Renal cortical epithelial cell (primary cell): ENCODE measurements at places on chromosomes 1 and 21. TPM values are rescaled to one million over a fixed set of nuclear protein-coding genes. Genes with fewer than 3 reads are reported as not detected.

IGSF9 gene
- total RNA-seq, result not detected in 2 replicates

NID1 gene
- 1.1 and 3.8 TPM in 2 replicates for total RNA-seq

GRCh38 chr1:116435806-116436610 lies 63.0 kb downstream of the ATP1A1 start:
- no peak for DNase-seq

LMX1A gene
- not detected in 2 replicates for total RNA-seq

- DNase-seq, result no peak
Observed at GRCh38 chr1:89980605-89981004, 14.3 kb upstream of the ZNF326 start.

CAMK1G gene
- 0.55 TPM in 1 of 2 replicates, not detected in the other for total RNA-seq

TFF1 gene
- not detected in 2 replicates for total RNA-seq

- no peak for DNase-seq
Observed at GRCh38 chr21:45482899-45483821, 59.1 kb downstream of the SLC19A1 start.

GCSAML gene
- not detected in 2 replicates for total RNA-seq

DNA sequence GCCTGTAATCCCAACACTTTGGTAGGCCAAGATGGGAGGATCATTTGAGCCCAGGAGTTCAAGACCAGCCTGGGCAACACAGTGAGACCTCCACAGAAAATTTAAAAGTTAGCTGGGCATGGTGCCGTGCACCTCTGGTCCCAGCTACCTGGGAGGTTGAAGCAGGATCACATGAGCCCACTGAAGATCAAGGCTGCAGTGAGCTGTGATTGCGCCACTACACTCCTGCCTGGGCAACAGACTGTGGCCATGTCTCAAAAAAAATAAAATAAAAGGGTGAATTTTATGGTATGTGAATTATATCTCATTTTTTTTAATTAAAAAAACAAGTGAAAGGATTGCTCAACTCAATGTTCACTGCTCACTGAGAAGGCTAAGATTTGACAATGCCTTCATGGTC lies 8.7 kb downstream of the ARID4B start:
- DNase-seq, result no peak

GRCh38 chr1:150696590-150696989 lies 364 bp downstream of the GOLPH3L start:
- no peak for DNase-seq

DOCK7 gene
- 71.4 and 132 TPM in 2 replicates for total RNA-seq

DNA sequence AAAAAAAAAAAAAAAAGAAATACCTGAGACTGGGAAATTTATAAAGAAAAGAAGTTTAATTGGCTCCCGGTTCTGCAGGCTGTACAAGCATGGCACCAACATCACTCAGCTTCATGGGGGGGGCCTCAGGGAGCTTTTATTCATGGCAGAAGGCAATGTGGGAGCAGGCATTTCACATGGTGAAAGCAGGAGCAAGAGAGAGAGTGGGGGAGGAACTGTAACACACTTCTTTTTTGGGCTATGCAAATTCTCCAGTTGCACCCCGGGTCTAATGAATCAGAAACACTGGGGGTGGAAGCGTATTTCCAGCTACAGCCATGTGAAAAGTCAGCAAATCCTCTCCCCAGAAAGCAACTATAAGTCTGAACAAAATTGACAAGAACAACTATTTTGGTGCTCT lies 11.8 kb upstream of the SOD1 start:
- no peak for DNase-seq

MAB21L3 gene
- total RNA-seq, result 6.9 and 11.1 TPM in 2 replicates

- no peak for DNase-seq
Observed at GRCh38 chr21:34647555-34647954, 21.2 kb upstream of the CLIC6 start.

OVAAL gene
- not detected in 2 replicates for total RNA-seq

- no peak for DNase-seq
Observed at GRCh38 chr1:84888753-84889152, 4.3 kb downstream of the LPAR3 start.

AQP10 gene
- not detected in 2 replicates for total RNA-seq

DNA sequence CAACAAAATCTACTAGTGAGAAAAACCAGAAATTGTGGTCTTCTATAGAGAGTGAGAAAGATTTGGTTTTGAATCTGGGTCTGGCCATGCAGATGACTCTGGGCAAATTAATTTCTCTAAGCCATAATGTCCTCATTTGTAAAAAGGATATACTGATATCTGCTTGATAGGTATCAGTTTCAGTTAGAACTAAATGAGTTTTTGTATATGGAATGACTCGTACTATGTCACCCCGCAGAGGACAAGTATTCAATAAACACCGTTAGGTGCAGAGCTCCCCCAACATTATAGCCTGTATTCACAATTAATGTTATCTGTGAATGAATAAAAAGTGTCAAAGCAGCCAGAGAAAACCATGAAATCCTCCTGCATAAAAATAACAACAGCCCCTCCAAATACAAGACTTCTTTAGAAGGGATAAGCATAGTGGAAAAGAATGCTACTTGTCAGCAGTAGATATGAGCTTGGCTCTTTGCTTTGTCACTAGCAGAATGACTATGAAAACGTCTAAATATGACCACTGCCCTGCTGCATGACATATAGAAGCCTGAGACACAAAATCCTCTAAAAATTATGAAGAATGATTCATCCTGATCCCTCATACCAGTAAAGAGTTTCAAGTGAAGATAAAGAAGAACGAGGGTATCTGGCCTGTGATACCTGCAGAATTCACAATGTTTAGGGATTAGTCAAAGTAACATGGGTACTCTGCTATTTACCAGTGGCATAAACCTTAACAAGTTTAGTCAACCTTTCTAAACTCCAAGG lies 17.8 kb downstream of the SCAF4 start:
- DNase-seq, result no peak

GRCh38 chr1:167483790-167484189 lies 34.5 kb downstream of the CD247 start:
- no peak for DNase-seq

EFNA4 gene
- 9.5 and 12.5 TPM in 2 replicates for total RNA-seq

- no peak for DNase-seq
Observed at GRCh38 chr1:14245954-14246353, 352.5 kb upstream of the KAZN start.

- peak; percentile 71 for DNase-seq
Observed at GRCh38 chr1:30852026-30852425, 56.5 kb downstream of the SDC3 start.

DNA sequence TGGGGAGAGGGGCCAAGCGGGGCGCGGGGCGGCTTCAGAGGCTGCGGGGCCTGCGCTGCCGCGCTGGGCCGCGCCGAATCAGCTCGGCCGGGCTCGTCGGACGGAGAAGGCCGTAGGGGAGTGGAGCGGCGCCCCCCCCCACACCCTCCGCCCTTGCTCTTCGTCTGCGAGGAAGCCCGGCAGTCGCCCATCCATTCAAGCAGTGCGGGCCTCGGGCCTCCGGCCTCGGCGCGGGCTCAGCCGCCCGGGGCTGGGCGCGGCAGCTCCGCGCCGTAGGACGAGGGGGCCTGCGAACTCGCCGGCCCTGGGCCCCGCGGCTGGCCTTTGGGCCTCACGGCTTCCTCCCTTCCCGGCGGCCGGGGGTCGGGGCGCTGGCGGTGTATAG lies 564 bp downstream of the CTPS1 start:
- no peak for DNase-seq

GRCh38 chr21:45794027-45794426 lies 150.5 kb downstream of the PCBP3 start:
- peak; percentile 45 for DNase-seq

DNA sequence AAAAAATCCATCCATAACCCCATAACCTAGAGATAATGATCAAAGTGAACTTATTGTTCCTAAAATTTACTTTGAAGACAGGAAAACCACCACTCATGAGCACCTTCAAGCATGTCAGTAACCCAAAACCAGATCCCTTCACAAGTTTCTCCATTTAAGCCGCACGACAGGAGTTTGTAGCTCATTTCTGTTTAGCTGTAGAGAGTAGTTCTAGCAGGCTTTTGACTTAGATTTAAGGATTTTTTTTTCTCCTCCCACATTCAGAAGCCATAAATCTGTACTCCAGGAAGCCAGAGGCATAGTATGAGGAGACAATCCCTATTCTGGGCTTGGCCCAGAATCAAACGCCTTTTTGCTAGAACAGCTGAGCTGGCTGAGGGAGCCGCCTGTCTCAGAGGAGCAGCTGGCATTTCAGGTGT lies 25.6 kb downstream of the TOMM20 start:
- no peak for DNase-seq

GRCh38 chr1:236994450-236994849 lies 9.8 kb downstream of the MT1HL1 start:
- no peak for DNase-seq

- DNase-seq, result no peak
Observed at GRCh38 chr1:181969902-181970301, 91.6 kb downstream of the ZNF648 start.

ARHGEF16 gene
- total RNA-seq, result 6.4 and 15.5 TPM in 2 replicates

GRCh38 chr21:43994085-43994484 lies 18.0 kb upstream of the TRAPPC10 start:
- no peak for DNase-seq

DNA sequence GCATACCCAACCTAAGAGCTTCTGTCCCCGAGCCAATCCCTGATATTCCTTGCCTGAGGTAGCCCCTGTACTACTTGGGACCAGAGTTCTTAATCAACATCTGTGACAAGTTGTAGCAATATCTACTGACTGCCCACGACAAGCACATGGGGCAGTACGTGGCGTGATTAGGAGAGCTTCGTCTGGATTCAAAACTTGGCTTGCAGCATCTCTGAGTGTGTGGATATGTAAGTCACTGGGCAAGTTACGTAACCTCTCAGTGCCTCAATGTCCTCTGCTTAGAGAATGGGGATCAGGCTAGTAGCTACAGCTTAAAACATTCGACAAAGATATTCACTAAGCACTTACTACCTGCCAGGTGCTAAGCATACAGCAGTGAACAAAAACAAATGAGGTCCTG lies 5.0 kb downstream of the HSPG2 start:
- DNase-seq, result no peak

DNA sequence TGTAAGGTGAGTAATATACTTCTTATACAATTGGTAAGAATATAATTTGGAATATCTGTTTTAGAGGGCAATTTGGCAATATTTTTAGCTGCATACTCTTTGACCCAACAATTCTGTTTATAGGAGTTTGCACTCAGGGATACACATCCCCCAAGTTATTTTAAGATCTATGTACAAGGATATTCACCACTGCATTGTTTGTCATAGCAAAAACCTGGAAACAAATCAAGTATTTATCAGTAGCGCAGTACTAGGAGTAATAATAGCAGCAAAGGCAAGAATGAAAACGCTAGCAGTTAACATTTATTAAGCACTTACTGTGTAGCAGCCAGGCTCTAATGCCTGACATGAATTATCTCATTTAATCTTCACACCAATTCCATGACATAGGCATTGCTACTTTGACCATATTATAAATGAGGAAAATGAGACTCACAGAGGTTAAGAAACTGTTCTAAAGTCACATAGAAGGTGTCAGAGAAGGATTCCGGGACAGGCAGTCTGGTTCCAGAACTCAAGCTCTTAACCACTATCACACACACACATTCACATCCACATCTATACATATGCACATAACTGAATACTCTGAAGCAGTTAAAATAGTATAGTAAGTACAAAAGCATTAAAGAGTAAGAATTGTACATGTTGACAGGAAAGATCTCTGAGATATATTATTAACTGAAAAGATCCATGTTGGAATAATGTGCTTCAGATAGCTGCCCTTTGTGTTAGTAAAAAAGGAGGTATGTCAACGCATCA lies 30.6 kb downstream of the PHC2 start:
- no peak for DNase-seq

PDC gene
- not detected in 2 replicates for total RNA-seq
